ENCODE measurements at places on chromosomes 6 and 20.

- no peak for DNase-seq
Measured at GRCh38 chr6:146312608-146313007, 231.0 kb upstream of the RAB32 start.

DNA sequence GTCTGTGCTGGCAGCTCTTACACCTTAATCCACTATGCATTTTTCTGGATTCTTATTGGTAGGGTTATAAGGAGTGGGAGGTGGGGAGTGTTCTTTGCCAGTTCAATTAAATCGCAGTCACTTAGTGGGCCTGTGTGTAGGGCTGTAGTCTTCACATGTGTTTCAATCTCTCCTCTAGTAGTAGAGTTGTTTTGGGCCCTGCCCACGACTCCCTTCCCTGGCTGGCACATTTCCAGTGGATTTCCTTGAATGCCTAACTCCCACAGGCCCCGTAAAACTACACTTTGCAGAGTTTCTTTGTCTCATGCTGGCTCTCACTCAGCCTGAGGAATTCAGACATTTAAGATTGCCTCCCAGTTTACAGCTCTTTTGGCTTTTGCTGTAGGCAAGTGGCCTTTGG, 414.0 kb upstream of the OPRM1 start:
- no peak for DNase-seq

- no peak for DNase-seq
Measured at GRCh38 chr20:53220482-53221307, 248.5 kb downstream of the TSHZ2 start.

- no peak for DNase-seq
Measured at GRCh38 chr6:111813237-111813636, 60.0 kb downstream of the FYN start.

GRCh38 chr6:35755278-35755924, 18.6 kb downstream of the ARMC12 start:
- DNase-seq = no peak

GRCh38 chr6:43788301-43788700, 18.3 kb downstream of the VEGFA start:
- DNase-seq = no peak

GRCh38 chr6:125098253-125098652, 55.3 kb upstream of the TPD52L1 start:
- DNase-seq = no peak
